ENCODE measurements at places on chromosomes 11 and 22. TPM values are rescaled to one million over a fixed set of nuclear protein-coding genes. Genes with fewer than 3 reads are reported as not detected.

Gene OR8A1
- total RNA-seq, result not detected

Gene NXPE1
- total RNA-seq, result not detected

- no peak for DNase-seq
Observed at GRCh38 chr11:55949330-55949729, 13.1 kb upstream of the OR5I1 start.

DNA sequence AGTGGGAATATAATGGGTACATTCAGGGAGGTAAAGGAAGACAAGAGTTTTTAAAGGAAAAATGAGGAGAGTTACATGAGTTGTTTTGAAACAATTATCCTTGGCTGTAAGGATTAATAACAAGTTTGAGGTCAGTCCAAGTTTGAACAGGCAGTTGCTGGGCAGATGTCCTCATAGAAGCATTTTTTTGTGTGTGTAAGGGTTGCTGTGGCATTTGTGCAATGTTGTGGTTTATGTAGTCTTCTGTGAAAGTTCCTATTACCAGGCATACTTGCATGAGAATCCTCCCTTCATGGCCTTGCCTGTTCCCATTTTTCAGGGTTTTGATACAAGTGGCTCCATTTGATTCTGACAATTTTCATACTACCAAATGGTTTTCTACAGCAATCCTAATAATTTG, 400.2 kb downstream of the KCNA4 start:
- DNase-seq, result no peak

- DNase-seq, result peak; percentile 59
Observed at GRCh38 chr11:120511820-120512738, 531 bp downstream of the GRIK4 start.

GRCh38 chr11:71267807-71268421, 15.5 kb upstream of the SHANK2 start:
- DNase-seq, result peak; percentile 32

Gene SLC7A4
- total RNA-seq, result under 0.01 TPM

DNA sequence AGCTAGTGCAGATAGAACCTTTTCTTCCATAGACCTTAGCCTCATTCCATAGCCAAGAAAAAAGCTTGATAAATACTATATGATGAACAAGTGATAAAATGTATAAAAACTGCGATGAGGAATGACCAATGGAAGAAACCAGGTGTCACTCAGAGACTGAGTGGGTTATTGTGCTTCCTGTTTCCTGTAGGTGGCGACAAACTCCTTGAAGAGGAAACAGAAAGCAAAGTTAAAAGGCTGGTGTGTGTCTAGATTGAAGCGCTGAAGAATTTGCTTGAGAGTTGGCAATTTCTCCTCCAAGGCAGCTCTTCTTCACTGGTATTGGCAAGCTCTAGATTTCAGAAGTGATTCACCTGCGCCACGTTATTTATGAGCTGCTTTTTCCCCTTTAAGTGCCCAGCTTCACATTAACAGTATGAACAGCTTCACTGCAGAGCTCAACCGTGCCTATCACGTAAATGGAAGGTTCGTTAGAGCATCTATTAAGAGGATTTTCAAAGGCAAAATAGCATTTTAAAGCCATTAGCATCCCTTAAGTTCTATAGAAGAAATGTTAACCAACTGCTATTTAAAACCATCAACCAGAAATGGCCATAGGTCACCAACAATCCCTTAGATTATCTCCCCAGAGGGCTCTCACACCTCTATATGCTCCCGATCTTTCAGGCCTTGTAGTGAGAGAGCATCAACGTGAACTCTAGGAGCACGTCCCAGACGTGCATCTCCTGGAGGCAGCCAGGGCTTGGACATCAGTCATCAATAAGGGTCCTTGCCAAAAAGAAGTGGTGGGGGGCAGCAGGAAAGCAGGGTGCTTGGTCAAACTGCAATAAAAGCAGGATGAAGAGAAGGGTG, 179.4 kb downstream of the CADM1 start:
- DNase-seq, result peak; percentile 34

Gene PATE4
- total RNA-seq, result not detected

- DNase-seq, result no peak
Observed at GRCh38 chr22:30552719-30553118, 6.2 kb upstream of the SEC14L6 start.

GRCh38 chr22:17172029-17172833, 13.2 kb upstream of the HDHD5 start:
- no peak for DNase-seq

Gene OR4A16
- not detected for total RNA-seq

Gene SCN3B
- total RNA-seq, result under 0.01 TPM

Gene OR2D2
- total RNA-seq, result 0.36 TPM

GRCh38 chr22:19772673-19773469, 12.3 kb downstream of the TBX1 start:
- peak; percentile 77 for DNase-seq

- no peak for DNase-seq
Observed at GRCh38 chr11:4072668-4073285, 21.8 kb upstream of the RRM1 start.

- no peak for DNase-seq
Observed at GRCh38 chr11:85359859-85360258, 267.3 kb downstream of the DLG2 start.

GRCh38 chr22:36343070-36343719, 44.6 kb downstream of the MYH9 start:
- peak; percentile 77 for DNase-seq

Gene PHOX2A
- total RNA-seq, result not detected

DNA sequence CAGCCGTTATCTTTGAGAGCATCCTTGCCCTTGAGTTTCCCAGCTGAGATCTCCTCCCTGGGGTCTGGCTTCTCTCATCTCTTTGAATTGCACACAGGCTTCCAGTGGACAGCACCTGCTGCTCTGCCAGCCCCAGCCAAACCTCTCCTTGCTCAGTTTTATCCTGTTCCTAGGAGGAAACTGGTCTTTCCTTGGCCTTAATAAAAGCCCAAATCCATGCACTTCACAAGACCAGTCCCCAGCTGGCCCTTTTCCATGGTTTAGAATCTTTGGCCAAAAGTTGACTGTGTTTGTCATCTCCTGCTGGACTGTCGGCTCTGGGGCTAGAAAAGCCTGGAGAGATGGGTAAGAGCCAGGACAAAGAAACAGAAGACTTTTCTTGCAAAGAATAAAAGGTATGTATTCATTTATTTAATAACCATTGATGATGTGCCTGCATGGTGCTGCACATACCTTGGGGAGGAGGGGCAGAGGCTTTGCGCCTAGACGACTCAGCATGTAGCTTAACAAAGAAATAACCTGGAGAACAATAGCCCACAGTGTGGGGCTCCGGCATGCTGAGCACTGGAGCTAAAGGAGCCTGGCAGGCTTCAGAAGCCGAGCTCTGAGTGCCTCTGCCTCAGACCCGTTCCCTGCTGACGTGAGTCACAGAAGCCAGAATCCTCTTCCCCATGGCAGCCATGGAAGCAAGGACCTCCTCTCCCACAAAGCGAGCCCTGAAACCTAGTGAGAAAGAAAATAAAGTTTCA, 319.3 kb upstream of the B3GAT1 start:
- no peak for DNase-seq

GRCh38 chr11:27875831-27876775, 175.8 kb upstream of the BDNF start:
- DNase-seq, result no peak

DNA sequence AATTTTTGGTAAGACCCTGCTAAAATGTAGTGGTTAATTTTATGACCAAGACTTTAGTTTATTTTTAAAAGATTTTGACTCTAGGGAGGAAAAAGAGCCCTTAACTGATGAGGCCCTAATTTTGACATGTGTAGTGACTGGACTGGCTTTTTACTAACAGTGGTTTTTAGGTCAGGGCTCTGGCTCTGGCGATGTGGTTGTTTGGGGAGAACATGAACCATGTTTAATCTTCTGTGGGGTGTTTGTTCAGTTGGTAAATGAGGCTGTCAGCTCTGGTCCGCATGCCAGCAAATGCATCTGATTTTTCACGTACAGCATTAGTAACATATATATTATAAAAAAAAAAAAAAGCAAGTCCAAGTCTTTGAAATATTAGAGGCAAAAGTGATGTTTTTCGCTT, 104.3 kb downstream of the EXT2 start:
- no peak for DNase-seq

DNA sequence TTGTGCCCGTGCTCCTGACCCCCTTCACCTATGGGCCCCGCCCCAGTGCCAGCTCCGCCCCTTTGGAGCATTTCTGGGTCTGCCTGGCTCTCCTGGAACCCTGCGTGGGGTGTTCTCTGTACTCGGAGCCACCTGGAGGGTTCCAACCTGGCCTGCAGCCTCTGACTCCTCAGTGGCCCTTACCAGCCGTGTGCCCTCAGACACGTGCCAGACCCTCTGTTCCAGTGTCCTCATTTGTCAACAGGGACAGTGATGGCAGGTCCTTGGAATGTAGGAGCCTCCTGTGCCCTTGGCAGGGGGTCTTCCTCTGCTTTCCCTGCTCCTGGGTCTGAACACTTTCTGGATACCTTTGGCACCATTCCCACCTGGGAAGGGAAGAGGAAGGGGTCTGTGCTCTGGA, 96.4 kb downstream of the CACNA1I start:
- no peak for DNase-seq

- no peak for DNase-seq
Observed at GRCh38 chr11:115612046-115612730, 108.0 kb upstream of the CADM1 start.

Measured in osteoblast (primary cell).